ENCODE measurements at places on chromosomes 2 and 18.

DNA sequence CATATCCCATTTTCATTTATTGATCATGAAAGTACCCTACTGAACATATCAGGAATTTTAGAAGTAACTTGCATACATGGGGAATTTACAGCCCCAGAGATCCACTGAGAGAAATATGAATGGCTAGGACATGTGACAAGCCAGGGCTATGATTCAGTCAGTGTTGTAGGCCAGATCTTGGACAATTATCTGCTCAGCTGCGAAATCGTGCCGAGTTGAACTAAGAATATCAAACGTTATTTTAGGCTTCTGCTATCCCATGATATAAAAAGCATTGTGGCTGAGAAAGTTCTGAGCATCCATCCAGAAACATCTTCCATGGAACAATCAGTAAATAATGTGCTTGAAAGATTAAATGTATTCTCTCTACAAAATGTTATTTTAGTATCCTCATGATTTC lies 85.7 kb upstream of the UNC80 start:
- DNase-seq = no peak

DNA sequence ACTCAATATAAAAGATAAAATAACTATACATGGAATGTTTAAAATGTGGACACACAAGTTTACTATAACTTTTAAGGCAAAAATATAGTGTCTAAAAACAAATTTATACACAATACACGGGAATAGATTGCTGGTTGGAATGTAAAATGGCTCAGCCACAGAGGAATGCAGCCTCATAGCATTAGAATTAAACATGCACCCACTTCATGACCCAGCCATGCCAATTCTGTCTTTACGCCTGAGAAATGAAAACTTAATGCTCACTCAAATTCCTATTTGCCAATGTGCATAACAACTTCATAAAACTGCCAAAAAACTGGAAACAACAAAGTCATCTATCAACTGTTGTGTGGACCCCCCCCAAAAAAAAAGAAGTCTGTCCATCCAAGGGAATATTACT lies 1006.6 kb upstream of the POU3F3 start:
- DNase-seq = no peak

GRCh38 chr2:158413581-158413980 lies 43.0 kb downstream of the CCDC148 start:
- no peak for DNase-seq

- DNase-seq = no peak
Measured at GRCh38 chr18:58400331-58400870, 228.5 kb downstream of the ALPK2 start.

DNA sequence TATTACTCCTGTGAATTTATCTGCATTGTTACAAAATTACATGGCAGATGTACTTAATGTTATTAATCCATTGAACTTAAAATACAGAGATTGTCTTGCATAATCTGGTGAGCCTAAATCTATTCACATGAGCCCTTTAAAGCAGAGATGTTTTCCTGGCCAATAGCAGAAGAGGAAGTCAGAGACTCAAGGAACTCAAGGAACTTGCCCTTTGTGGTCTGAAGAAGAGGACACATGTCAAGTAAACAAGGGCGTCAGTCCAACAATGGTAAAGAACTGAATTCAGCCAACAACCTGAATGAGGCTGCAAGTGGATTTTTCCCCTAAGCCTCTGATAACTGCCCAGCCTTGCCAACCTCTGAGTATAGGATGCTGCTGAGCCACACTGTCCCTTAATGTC lies 356.3 kb upstream of the PKDCC start:
- no peak for DNase-seq
